ENCODE measurements at places on chromosomes 4 and X. TPM values are rescaled to one million over a fixed set of nuclear protein-coding genes. Genes with fewer than 3 reads are reported as not detected.

DNA sequence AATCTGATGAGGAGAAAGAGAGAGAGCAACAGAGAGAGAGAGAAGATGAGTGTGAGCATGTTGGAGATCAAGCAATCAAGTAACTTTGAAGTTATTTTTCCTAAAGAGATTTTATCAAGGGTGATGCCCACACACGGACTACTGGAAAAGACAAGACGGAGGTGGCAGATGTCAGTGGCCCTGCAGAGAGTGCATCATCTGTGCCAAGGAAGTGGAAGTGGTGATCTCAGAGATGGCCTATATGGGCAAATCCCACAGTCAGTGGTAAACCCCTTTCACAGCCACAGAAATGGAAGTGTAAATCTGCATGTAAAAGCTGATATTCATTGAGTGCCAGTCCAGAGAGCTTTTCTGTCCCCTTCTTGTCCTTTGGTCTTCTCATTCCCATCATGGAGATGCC is 577.2 kb upstream of the AADAT start:
- DNase-seq, result no peak

- no peak for DNase-seq
These were observed 22.8 kb downstream of the GABRB1 start for GRCh38 chr4:47054130-47054529.

DNA sequence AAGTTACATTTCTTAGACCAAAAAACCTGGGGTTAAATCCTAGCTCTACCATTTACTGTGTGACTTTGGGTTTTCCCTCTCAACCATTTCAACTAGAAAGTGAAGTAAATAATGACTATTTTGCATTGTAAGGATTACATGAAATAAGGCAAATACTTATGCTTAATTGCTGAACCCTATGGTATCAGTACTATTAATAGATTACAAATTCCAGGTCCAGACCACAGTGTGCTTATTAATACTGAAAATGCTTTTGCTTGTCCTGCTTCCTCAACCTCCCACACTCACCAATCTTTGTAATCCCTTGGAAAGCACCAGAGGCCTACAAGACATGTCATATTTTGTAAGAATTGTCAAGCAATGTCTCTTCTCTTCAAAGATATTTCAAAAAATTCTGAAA is 456.5 kb downstream of the SPOCK3 start:
- no peak for DNase-seq

- no peak for DNase-seq
These were observed 195.4 kb downstream of the SHOX start for GRCh38 chrX:825991-826390.

DNA sequence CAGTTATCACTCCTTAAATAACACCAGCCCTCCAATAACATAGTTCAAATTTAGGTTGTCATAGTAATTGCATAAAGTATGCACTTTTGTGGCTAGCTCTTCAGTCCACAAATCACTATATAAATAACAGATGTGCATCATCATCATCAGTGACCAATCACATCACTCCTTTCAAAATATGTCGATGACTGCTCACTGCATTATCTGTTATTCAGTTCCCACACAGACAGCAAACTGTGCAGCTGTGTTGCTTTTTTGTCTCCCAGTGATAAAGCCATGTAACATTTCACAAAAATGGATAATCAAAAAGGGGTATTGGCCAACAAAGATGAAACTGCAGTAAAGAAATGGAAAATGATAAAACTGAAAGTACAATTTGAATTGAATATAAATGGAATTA is 205.4 kb downstream of the DCLK2 start:
- no peak for DNase-seq

- no peak for DNase-seq
These were observed 10.0 kb upstream of the OPHN1 start for GRCh38 chrX:68443155-68443868.

DNA sequence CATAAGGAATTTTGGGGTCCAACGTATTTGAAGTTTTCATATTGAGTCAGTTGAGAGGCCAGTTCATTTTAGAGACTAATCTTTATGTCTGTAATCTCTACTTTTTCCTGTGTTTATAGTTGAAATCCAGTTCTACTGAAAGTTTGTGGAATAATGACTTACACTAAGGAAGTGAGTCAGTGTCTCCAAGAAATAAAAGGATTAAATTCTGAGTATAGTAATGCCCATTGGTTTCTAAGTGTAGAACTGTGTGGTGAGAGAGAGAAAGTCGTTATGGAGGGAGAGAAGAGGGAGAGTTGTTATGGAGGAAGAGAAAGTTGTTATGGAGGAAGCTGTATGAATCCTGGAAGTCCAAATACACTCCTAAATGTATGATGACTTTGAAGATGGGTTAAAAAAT is 264.6 kb upstream of the HAND2 start:
- no peak for DNase-seq

- no peak for DNase-seq
These were observed 19.7 kb downstream of the NHSL2 start for GRCh38 chrX:71930298-71930697.

DNA sequence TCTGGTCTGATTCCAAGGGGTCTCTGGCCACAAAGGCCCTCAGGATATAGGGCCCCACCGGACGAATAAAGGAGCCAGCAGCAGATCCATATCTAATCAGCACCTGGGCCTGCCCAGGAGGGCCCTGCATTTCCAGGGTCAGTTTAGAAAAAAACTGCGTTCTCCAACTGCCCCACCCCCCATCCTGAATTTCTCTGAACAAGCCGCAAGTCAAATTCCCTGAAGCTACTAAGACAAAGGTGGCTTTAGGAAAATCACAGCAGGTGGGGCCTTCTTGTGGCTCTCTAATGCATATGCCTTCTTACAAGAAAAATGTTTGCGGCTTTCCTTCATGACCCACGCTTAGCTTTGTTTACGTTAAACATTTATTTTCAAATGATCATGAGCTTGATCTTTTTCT is 76.6 kb downstream of the MBNL3 start:
- no peak for DNase-seq

DNA sequence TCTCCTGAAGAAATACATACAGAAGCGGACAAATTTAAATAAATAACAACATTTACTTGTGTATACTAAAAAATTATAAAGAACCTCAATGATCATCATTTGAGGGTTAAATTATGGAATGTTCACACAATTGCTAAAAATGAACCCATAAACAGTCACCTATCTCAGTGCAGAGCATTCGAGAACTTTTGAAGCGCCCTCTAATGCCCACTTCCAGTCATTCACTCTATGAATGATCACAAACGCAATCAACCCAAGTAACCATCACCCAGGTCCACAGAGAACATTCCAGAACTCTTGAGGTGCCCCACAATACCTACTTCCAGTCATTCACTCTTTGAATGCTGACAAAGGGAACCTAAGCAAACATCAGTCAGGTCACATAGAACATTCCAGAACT is 103.5 kb upstream of the PLAC1 start:
- no peak for DNase-seq

- no peak for DNase-seq
These were observed 131.2 kb upstream of the HCCS start for GRCh38 chrX:10979956-10980355.

- DNase-seq, result no peak
These were observed 146.8 kb downstream of the DCTD start for GRCh38 chr4:182770259-182770995.

- DNase-seq, result no peak
These were observed 72.7 kb downstream of the FNIP2 start for GRCh38 chr4:158841540-158841939.

DNA sequence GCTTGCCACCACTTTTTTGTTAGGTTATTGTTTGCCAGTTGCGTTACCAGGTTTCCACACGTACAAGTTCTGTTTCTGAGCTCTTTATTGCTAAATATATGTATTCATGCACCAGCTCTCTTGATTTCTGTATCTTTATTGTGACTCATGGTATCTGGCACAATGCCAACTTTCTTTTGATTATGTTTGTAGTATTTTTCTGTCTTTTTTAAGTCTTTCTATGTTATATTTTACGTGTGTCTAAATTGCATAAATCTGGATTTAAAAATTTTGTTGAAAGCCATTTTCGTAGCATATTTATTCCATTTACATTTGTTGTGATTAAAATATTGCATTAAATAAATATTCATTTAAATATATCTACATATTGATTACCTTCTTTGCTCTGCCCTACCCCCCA is 73.8 kb downstream of the KDM6A start:
- no peak for DNase-seq

- DNase-seq, result no peak
These were observed 58.5 kb downstream of the HADH start for GRCh38 chr4:108048157-108048556.

GRCh38 chrX:22203186-22203585 is 69.5 kb upstream of the CBLL2 start:
- no peak for DNase-seq

GRCh38 chr4:178086320-178086719 is 644.1 kb upstream of the AGA start:
- no peak for DNase-seq

DNA sequence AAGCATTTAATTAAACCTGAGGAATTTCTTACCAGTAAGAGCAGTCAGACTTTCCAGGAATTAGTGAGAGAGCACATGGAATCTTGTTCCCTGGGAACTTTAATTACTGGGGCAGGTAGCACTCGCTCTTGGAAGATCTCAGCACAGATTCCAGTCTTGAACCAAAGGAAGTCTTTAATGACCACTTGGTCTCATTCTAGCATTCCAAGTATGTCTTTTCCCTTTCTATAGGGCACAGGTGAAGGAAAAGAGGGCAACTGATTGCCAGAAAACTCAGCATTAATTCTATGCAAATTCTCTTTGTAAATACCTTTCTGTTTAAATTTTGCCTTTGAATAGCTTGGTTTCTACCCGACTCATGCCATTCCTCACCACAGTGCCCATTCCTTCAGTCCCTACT is 236.6 kb downstream of the LDB2 start:
- no peak for DNase-seq

DNA sequence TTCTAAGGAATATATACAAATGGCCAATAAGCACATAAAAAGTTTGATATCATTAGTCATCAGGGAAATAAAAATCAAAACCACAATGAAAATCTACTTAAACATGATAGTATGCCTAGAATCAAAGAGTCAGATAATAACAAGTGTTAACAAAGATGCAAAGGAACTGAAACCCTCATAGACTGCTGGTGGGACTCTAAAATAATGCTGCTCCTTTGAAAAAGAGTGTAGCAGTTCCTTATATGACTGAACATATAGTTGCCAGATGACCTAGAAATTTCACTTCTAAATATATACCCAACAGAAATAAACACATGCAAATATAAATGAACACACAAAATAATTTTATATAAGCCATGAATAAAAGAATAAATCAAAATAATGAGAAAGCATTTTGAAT is 205.1 kb upstream of the CTSO start:
- no peak for DNase-seq

- DNase-seq, result no peak
These were observed 77.9 kb upstream of the AMELX start for GRCh38 chrX:11215191-11215921.

GRCh38 chr4:78774417-78774816 is 1.7 kb upstream of the BMP2K start:
- DNase-seq, result no peak

GRCh38 chr4:10746371-10747171 is 62.0 kb upstream of the CLNK start:
- DNase-seq, result no peak

- no peak for DNase-seq
These were observed 33.6 kb downstream of the FMR1 start for GRCh38 chrX:147945286-147945685.

DNA sequence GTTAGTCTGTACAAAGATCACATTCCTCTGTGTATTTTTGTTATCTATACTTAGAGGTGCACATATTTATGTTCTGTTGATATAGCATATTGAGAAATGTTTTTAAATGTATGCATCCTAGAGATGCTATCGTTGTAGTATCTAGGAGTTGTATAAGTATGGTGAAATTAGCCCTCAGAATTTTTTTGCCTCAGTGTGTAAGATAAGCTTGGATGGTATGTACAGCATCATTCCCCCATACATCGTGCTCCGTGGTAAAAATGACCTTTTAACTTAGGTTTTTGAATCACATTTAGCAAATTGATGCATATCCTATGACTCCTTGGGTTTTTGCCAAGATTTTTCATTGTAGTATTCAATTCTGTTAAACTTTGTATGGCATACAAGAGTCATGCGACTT is 113.5 kb downstream of the RPA4 start:
- no peak for DNase-seq

DNA sequence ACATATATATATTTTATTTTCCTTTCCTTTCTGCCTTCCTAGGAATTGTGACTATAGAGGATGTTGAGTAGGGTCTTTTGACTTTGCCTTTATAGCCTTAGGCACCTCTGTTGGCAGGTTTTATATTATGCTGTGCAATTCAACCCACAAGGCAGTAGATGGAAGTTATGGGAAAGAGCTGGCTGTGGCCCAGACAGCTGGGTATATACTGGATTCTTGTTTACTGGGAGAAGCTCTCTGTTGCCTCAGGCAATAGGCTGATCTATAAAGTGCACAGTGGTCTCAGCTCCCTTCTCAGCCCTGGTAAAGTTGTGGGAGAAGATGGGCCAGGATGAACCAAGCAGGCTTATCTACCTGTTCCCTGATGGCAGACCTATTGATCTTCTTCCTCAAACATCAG is 342.0 kb downstream of the GBA3 start:
- no peak for DNase-seq

- no peak for DNase-seq
These were observed 59.8 kb downstream of the ANK2 start for GRCh38 chr4:113109106-113109718.

DNA sequence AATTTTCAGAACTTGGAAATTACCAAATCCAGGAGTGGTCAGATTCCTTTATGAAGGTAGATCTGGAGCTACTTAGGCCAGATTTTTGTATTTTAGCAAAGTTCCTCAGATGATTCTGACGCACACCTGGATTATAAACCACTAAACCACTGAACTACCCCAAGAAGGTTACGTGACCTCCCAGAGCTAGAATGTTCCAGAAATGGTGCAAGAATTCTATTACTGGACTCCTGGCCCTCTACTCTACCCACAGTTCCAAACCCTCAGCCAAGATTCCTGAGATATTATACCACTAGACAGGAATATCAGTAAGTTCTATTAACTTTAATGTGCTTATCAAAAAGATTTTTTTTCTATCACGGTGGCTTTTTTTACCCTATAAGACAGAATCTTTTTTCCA is 67.1 kb downstream of the ABCG2 start:
- no peak for DNase-seq

- DNase-seq, result no peak
These were observed 37.2 kb upstream of the HSD17B10 start for GRCh38 chrX:53471346-53471745.

GRCh38 chr4:81405900-81406401 is 65.8 kb downstream of the RASGEF1B start:
- peak; percentile 52 for DNase-seq

XK gene
- total RNA-seq, result 0.04 TPM

COL25A1 gene
- total RNA-seq, result not detected

ADGRG4 gene
- total RNA-seq, result not detected

SLITRK4 gene
- not detected for total RNA-seq

MAGEB17 gene
- total RNA-seq, result not detected

AFAP1 gene
- 41.9 TPM for total RNA-seq

RTL3 gene
- not detected for total RNA-seq

SRPK3 gene
- total RNA-seq, result not detected

TRAPPC11 gene
- 37.2 TPM for total RNA-seq

ADAMTS3 gene
- total RNA-seq, result not detected

TIMM17B gene
- total RNA-seq, result 61.4 TPM

ZNF674 gene
- total RNA-seq, result 3.1 TPM

RAB9A gene
- 32.7 TPM for total RNA-seq

AMBN gene
- not detected for total RNA-seq

AMER1 gene
- 3.3 TPM for total RNA-seq

MAGEA1 gene
- total RNA-seq, result not detected

All from activated naive CD4-positive, alpha-beta T cell treated with anti-CD3 and anti-CD28 coated beads, Interleukin-2, amount 50 U/mL, for 72 hours (primary cell).